NCI-H1436 treated with DMSO at 0.1 percent for 48 hours (cell line): ENCODE measurements at places on chromosomes 5 and 9.

DNA sequence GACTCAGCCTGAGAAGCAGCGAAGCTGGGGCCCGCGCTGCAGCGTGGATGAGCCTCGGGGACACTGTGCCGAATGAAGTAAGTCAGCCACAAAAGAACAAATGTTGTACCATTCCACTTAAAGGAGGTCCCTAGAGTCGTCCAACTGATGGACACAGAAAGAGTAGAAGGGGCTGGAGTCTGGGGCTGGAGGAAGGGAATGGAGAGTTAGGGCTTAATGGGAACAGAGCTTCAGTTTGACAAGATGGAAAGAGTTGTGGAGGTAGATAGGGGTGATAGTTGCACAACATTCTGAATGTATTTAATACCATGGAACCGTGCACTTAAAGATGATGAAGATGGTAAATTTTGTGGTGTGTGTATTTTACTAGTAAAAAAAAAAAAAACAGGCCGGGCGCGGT is 119.9 kb downstream of the EHMT1 start:
- no peak for DNase-seq

GRCh38 chr5:58849223-58849622 is 266.3 kb downstream of the RAB3C start:
- no peak for DNase-seq

- DNase-seq, result no peak
Observed at GRCh38 chr9:94904806-94905205, 178.3 kb downstream of the AOPEP start.

DNA sequence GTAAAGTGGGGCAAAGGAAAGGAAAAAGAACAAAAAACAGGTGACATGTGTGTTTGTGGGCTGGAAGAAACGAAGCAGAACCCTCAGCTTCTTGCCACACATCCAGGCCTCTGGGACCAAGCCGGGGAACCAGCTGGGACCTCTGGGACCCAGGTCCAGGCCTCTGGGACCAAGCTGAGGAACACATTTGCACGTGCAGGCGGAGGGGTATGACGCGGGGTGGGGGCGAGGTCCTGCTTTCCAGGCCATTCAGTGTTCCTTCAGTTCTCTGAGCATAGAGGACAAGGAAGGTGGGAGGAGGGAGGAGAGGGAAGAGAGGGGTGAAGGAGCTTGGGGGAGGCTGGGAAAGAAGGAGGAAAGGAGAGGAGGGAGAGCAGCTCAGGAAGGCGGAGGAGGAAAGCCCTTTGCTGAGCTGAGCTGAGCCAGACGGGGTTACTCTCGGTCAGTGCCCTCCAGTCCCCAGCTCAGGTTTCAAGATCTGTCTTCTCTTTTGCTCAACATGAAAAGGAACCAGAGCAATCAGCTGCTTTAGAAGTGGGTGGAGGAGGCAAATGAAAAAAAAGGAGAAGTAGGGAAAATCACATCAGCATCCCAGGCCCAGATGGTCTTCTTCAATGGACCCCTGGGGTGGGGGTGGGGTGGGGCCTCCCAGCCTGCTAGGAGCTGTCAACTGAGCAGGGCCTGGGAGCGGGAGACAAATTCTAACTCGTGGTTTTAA is 59.1 kb downstream of the ABCA1 start:
- no peak for DNase-seq

GRCh38 chr5:1510151-1510561 is 13.6 kb downstream of the LPCAT1 start:
- DNase-seq, result no peak

- no peak for DNase-seq
Observed at GRCh38 chr5:133112026-133112660, 60.3 kb downstream of the HSPA4 start.

- DNase-seq, result no peak
Observed at GRCh38 chr5:74240783-74241750, 399.5 kb downstream of the ENC1 start.

DNA sequence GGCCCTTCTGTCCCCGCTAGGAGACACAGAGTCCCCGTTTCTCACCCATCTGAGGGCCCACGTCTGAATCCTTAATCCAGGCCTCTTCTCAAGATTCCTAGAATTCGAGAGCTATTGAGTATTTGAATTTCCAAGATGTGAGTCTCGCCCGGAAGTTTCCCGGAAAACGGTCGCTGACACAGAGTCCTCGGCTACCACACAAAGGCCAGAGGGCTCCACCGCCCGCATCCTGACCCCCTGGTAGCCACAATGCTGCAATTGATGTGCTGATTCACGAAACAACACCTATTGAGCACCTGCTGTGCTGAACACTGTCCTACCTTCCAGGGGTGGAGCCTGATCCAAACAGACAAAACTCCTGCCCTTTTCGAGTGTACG is 670 bp upstream of the FBP1 start:
- no peak for DNase-seq

DNA sequence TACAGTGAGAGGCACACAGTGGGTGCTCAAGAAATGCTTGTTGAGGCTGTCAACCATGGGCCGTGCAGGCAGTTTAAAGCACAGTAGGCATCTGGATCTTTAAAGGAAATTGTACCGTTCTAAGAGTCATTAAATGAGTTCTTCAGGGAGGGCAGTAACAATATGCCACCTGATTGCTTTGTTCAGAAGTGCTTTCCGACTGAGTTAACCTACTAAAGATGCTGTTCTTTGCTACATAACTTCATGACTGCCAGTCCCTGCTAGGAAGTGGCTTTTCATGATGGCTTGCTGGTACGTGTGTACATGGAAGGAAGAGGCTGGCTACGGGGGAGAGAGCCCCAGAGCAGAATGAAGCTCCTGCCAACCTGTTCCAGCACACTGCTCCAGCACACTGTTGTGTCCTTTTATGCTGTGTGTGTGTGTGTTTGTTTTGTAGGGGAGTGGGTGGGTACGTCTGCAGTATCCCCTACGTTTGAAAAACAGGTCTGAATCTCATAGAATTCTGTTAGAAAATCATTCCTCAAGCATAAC is 41.9 kb upstream of the PPP2R2B start:
- DNase-seq, result no peak
